ENCODE measurements at places on chromosomes 5 and 9.

DNA sequence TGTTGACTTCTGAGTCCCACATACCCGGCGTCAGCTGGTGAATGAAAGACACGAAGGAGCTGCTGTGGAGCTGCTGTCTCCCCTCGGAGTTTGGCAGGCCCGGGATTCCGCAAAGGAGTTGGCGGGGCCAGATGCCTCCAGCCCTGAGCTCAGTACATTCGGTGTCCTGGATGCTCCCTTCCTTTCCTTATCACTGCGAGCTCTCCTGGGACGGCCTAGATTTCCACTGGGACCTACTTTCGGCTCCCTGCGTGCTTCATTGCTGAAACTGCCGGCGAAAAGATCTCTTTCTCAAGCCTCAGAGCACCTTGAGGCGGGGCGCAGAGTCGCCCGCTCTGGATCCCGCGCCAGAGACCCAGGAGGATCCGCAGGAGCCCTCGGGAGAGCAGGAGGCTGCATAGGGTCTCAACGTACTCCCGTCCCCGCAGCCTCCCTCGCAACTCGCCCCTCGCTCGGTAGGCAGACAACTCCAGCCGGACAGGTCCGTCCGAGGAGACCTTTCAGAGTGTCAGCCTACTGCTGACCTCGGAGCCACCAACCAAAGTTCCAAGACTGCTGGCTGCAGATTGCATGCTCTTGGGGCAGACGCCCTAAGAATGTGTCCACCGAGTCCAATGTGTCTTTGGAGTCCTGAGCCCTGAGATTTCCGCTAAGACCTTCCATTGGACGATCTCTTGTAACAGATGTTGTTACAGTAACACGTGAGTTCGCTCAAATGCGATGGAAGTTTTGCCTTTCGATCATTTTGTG lies 6.1 kb downstream of the ANXA2R start:
- DNase-seq = no peak

GRCh38 chr5:23457780-23458179 lies 49.6 kb upstream of the PRDM9 start:
- DNase-seq = no peak

DNA sequence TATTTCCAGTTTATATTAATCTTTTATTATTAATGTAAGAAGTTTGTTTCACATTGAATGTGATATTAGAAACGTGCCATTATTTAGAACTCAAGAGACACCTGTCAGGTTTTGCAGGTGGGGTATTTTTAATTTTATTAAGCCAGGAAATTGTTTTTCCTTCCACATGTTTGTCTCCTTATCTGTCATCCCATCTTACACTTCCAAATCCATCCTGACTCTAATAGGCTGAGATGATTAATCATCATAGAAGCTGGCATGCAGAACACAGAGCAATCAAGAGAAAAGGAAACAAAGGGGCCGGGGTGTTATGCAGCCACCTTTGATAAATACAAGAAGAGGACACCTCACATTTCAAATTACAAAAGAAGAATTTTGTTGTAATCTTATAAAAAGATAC lies 506.5 kb downstream of the ISL1 start:
- DNase-seq = no peak

GRCh38 chr5:108016101-108016500 lies 345.4 kb upstream of the EFNA5 start:
- DNase-seq = no peak

GRCh38 chr5:164998590-164998989 lies 1493.2 kb downstream of the MAT2B start:
- no peak for DNase-seq

GRCh38 chr9:110007477-110008270 lies 200.3 kb downstream of the C9orf152 start:
- DNase-seq = no peak

DNA sequence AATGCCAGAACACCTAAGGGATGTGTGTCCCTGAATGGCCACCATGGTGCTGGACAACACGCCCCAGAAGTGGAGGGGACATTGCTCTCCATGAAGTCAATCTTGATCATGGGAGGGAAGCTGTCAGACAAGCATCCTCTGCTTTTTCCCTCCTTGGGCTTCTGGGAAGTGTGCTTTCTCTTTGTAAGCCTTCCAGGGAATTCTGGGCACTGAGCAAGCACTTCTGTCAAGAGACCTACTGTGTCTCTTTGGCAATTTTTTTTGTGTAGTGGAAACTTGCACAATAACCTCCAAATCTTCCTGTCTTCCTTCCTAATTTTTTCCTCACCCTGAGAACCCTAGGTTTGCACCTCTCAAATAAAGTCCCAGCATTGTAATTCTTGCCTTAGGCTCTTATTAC lies 132.0 kb downstream of the SEC61B start:
- DNase-seq = no peak

- no peak for DNase-seq
Observed at GRCh38 chr5:856531-857425, 6.0 kb upstream of the ZDHHC11 start.

DNA sequence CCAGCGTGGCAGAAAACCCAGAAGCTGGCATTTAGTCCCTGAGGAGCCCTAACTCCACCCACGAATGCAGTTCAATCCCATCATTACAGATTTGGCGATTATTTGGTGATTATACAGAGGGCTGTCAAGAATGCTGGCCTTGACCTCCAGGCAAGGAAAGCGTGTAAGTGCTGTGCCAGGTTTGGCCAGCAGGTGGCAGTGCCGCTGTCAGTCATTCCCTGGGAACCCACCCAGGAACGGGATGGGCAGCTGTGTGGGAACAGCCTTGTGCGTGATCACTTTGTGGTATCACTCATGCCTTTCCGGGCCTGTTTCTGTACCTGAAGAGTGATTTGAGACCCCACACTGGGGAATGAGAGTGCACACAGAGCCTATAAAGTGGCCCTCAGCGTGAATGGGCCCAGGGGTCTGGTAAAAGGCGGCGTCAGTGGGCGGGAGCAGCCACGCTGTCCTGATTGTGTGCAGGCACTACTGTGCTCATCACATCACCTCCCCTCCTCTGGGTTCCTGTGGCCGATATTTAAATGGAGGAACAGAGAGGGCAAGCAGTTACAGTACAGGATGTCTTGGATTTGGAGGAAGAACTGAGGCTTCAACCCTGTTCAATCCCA lies 215.6 kb downstream of the ROR2 start:
- peak; percentile 33 for DNase-seq

DNA sequence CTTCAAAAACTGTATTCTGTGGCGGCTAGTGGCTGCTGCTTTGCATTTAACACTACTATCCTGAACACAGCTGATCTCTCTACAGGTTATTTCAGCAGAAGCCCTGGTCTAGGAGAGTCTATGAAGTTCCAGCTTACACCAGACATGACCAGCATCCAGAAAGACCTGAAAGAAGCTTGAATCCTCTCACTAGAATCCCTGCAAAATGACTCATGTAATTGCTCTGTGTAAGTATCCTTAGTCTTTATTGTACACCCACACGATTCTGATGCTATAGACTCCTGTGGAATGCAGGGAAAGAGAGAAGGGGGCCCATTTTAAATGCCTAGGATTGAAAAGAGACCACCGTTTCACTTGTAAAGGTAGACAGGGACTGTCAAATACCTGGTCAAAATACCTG lies 859 bp upstream of the GRIA1 start:
- no peak for DNase-seq

DNA sequence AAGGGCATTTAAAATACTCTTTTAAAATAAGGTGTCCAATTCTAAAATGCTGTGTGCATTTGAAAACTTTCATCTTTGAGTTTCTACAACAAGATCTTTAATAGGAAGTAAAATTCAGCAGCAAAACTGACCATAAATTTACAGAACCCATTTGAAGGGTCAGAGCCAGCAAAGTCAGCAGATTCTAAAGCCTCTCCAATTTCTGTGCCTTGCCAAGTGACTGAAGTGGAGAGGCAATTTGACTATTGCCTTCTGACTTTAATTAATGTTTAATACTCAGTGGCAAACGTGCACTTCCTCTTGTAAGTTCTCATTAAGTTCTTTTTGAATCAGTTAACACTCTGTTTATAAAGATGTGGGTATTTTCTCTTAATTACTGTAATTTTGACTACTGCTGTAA lies 155.2 kb downstream of the BAAT start:
- DNase-seq = no peak

GRCh38 chr5:9139344-9139743 lies 406.5 kb downstream of the SEMA5A start:
- no peak for DNase-seq

- DNase-seq = no peak
Observed at GRCh38 chr5:95827892-95828246, 5.3 kb upstream of the GLRX start.

DNA sequence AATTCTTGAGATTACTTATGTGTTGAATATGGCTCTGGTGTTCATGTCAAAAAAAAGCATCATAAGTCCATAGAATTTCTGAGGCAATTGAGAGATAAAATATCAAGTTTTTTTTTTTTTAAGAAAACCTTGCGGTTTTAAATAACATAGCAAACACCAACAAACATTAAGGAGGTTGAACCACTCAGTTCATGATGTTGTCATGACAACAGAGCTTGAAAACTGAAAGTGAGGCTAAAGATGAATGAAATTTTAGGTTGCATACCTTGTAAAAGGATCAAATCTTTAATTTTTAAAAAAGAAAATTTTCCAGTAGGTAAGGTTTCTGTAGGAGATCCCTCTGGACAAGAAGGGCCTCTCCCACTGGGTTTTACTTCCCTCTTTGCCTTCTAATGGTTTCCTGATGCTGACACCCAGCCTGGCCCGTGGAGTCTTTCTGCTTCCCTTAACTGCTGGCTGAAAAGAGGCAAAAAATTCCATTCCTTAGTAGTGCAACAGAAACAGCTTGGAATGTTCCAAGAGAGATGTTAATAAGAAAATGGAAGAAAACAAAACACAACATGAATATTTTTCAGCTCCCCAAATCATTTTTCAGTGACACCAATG lies 60.0 kb upstream of the FER start:
- no peak for DNase-seq

- DNase-seq = no peak
Observed at GRCh38 chr5:87120518-87121303, 147.0 kb upstream of the RASA1 start.

DNA sequence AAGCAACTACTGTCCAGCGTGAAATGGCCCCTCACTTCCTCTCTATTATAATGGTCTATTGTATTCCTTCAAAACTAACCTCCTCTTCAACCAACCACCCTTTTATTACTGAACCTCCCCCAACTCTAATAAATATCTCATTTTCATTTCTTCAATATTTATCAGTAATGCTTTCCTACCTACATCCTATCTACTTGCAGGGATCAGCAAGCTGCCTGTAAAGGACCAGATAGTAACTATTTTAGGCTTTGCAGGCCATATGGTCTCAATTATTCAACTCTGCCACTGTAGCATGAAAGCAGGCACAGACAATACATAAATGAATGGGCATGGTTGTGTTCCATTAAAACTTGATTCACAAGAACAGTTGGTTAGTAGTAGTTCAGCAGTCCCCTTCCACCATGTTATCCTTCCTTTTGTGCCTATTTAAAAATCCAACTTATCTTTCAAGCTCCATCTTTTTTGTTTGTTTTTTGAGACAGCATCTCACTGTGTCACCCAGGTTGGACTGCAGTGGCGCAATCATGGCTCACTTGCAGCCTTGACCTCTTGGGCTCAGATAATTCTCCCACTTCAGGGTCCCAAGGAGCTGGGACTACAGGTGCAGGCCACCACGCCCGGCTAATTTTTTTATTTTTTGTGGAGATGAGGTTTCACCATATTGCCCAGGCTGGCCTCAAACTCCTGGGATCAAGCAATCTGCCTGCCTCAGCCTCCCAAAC lies 45.8 kb downstream of the PCDHGC5 start:
- DNase-seq = no peak

- no peak for DNase-seq
Observed at GRCh38 chr5:96350678-96351077, 82.4 kb downstream of the PCSK1 start.

GRCh38 chr5:142821733-142822487 lies 51.7 kb downstream of the ARHGAP26 start:
- no peak for DNase-seq

DNA sequence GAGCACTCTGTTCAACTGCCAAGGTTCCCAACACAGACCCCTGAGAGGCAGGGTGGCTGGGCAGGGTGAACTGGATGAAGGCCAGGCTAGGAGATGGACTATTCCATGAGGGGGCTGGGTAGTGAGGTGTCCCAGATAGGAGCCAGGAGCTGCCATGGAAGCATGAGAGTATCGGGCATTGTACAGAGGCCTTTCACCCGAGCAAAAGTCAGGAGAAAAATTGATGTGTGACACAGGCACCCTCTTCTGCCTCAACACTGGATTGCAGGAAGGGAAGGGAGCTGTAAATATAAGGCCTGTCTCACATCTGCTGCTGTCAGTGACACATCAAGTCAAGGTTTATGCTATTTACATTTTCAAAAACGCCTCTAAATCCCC lies 74.6 kb downstream of the UBAP1 start:
- no peak for DNase-seq

DNA sequence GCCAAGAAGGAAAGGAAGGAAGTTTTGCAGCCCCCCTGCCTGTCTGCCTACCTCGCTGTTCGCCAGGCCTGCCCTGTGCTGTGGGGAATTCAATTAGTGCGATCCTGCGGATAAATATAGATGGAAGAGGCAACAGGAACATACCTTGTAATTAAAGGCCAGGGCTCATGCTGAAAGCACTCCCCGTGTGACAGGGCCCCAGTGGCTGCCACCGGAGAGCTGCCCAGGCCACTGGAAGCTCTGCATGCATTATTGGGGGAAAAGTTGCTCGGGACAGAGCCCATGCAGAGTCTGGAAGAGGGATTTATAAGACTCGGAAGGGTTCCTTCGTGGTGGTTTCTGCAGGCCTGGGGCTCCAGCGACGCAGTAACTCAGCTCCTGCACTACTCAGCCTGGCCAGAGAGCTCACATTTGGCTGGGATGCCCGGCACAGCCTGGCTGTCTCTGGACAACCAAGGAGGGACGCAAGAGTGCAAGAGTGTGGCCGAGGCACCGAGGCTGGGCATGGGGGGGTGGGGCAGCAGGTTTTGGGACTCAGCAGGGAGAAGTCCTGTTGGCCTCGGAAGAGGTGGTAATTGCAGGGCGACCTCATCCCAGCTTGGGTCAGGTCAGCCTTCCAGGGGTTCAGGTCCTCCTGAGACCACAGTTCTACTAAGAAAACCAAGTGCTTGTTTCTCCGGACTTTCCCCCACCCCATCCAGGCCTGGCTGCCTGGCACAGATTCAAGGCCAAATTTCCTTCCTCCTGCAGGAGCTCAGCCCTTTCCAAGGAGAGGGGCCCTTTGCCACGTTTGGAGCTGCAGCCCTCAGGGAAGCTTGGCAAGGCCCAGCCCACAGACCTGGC lies 68.1 kb upstream of the GGTA1 start:
- no peak for DNase-seq

- no peak for DNase-seq
Observed at GRCh38 chr9:120454467-120454866, 125.5 kb downstream of the CDK5RAP2 start.

DNA sequence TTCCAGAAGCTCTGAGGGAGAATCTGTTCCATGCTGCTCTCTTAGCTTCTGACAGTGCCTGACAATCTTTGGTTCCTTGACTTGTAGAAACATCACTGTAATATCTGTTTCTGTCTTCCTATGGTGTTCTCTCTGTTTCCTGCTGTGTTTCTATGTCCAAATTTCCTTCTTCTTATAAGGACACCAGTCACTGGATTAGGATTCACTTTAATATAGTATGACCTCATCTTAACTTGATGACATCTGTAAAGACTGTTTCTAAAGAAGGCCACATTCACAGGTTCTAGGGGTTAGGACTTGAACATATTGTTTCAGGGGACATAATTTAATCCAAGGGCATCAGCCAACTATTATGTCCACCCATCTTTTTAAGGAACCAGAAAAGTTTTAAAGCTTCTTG lies 265.6 kb downstream of the ZSWIM6 start:
- DNase-seq = no peak

All from stimulated activated CD8-positive, alpha-beta memory T cell treated with anti-CD3 and anti-CD28 coated beads, Interleukin-7, amount 100 ng/mL, for 1 hour (primary cell).